ENCODE measurements at places on chromosomes 16 and 17. TPM values are rescaled to one million over a fixed set of nuclear protein-coding genes. Genes with fewer than 3 reads are reported as not detected.

SYNGR3 gene
- total RNA-seq = 2.9 TPM

PIMREG gene
- total RNA-seq = 20.2 TPM

TMC6 gene
- total RNA-seq = 21.4 TPM

GLTPD2 gene
- not detected for total RNA-seq

MPP2 gene
- 0.54 TPM for total RNA-seq

ULK2 gene
- 22.8 TPM for total RNA-seq

BOLA2 gene
- 68.6 TPM for total RNA-seq

STX1B gene
- total RNA-seq = under 0.01 TPM

CDRT15 gene
- total RNA-seq = not detected

GJC1 gene
- total RNA-seq = 7.8 TPM

CLEC19A gene
- total RNA-seq = not detected

OR3A3 gene
- total RNA-seq = not detected

GDPD3 gene
- 0.81 TPM for total RNA-seq

TMEM100 gene
- total RNA-seq = under 0.01 TPM

ZG16B gene
- total RNA-seq = 0.09 TPM

SPAG5 gene
- total RNA-seq = 35.4 TPM

COPZ2 gene
- 5.3 TPM for total RNA-seq

HOXB7 gene
- 2.2 TPM for total RNA-seq

Data from endothelial cell of coronary artery (primary cell).